ACHN (cell line): ENCODE measurements at places on chromosomes 7 and 10.

DNA sequence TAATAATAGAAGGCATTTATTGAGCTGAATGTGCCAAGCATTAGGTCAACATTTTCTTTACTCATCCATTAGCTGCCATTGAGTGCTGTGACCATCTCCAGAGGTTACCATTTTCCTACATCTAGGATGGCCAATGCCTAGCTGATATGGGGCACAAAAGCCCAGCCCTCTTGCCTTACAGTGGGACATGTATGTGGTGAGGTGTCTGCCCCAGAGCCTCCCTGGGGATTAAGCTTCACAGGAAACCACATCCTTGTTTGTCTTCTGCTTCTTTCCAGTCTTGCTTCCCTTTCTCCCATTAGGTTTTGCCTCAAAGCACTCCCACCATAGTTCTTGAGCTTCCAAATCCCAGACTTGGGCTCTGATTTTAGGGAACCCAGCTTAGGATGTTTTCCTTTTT, 258.7 kb downstream of the SORCS3 start:
- no peak for DNase-seq

- DNase-seq: no peak
These were observed 8.8 kb upstream of the STN1 start for GRCh38 chr10:103926722-103927319.

DNA sequence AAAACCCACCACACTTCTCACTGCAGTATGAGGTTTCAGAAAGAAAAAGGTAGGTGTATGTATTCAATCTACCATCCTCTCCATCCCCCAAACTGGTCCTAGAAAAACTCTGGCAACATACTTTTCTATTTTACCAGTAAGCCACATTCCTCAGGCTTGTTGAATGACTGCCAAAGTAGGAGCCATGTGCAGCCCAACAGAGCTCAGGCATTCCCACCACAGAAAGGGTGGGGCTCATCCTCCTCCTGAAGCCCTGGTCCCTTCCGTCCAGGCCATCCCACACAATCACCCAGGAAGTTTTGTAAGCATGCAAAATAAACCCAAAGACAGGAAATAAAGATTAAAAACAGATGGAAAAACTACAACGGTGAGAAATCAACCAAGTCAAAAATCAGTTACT, 57.2 kb downstream of the MAD1L1 start:
- DNase-seq: peak; percentile 90

GRCh38 chr7:1393421-1393820, 65.8 kb downstream of the MICALL2 start:
- DNase-seq: no peak

GRCh38 chr10:104300002-104300735, 31.2 kb downstream of the GSTO2 start:
- peak; percentile 75 for DNase-seq

DNA sequence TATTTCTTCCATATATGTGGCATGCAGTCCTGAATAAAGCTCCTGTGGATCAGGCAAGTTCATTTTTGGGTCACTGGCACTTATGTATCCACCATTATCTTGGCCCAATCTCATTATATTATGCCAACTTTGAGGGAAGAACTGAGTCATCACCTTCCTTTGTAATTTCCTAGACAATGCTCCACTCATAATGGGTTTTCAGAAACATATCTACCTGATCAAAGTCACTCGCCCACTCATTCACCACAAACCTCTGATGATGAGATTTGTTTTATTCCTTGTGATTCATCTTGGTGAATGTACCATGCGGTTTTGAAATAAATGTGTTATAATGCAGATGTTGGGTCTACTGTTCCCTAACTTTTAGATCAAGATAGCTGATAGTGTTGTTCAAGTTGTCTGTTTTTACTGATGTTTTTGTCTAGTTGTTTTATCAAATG, 525.8 kb downstream of the KIF20B start:
- DNase-seq: no peak

GRCh38 chr10:123972481-123973401, 81.1 kb upstream of the CPXM2 start:
- DNase-seq: no peak

DNA sequence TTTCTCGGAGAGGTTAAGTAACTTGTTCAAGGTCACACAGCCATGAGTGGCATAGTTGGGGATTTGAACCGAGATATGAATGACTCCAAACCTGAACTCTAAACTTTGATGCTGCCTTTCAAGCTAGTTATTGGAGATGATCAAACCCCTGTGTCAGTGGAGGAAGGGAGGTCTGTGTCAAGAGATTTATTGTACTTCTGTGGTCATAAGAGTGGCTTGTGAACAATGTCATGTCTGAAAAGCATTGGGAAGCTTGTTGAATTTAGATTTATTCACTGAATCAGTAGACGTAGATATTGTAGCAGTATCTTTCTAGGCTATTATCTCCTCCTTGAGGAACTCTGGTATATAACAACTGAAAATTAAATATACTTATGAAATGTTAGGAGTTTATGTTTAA, 27.3 kb downstream of the SNX10 start:
- DNase-seq: no peak

- DNase-seq: no peak
These were observed 435.2 kb upstream of the ETV1 start for GRCh38 chr7:14424675-14425074.

DNA sequence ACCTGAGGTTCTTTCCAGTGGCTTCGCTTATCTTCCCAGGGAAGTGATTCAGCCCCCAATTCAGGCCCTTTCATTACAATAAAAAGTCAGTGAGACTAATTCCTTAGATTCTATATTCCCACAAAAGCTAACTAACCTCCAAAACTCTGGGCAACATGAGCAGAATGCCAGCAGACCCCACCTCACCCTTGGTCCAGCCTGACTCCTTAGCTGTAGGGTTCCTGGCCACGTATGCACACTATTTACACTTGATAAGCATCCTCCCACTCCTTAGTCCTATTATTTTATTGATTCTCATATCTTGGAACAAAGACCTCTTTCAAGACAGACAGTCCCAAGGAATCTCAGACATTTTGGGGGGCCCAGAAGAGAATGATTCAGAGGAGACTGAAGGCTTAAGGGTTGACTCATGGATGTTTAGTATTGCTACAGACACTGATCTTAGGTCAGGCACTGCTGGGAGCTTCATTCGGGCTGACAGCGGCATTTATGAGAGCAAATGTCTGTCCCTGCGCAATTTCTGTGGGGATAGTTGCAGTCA, 162.6 kb upstream of the GDF10 start:
- no peak for DNase-seq

- no peak for DNase-seq
These were observed 516.7 kb upstream of the CELF2 start for GRCh38 chr10:10500937-10501336.

DNA sequence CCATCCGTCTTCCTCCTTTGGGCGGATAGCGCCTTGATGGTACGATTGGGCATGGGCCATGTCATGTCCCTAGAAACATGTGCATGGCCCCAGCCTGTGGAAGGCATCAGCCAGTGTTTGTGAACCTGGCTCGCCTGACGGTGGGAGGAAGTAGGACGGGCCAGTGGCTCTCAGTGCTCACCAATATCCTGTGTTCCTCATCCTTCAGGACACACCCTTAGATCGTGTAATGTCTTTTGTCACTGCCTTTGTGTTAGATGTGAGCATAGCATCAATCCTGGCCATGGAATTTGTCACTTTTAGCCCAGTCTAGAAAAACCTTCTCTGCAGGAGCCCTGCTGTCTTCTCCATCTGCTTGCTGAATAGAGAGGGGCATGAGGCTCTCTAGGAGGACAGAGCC, 77.6 kb downstream of the PFKFB3 start:
- no peak for DNase-seq

GRCh38 chr10:84401854-84402611, 73.6 kb downstream of the CCSER2 start:
- no peak for DNase-seq

DNA sequence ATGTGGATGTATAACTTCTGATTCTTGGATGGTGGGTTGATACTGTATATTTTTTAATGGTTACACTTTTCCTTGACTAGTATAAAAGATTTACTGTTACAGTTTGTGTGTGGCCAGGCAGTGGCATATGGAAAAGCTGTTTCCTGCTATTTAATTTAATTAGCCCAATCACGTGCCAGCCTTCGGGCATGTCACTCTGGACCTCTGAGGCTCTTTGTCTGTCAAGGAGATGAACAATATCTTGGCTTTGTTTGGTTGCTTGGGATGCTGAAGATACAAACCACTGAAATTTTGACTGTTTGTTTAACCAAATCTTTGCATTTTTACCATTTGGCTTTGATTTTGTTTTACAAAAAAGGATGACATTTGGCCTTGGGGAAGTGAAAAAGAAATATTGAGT, 185.0 kb downstream of the HDAC9 start:
- no peak for DNase-seq

- DNase-seq: no peak
These were observed at the start of gene GIMAP6 for GRCh38 chr7:150631866-150632864. Gene GIMAP6 (minus strand): TSS chr7:150632385. CDS start chr7:150630142, 2,243 bp downstream.

- DNase-seq: no peak
These were observed 225.9 kb upstream of the AGK start for GRCh38 chr7:141325275-141325674.
